RWPE2 (cell line): ENCODE measurements at places on chromosomes 16 and 17.

- DNase-seq: no peak
- H3K36me3 ChIP-seq: no peaks in the 10 kb centered on the region
- no peaks in the 10 kb centered on the region for H3K4me1 ChIP-seq
- no peak overlapping the region for H3K27ac ChIP-seq
- peaks cover 77% of the 10 kb centered on the region for H3K27me3 ChIP-seq
Measured at GRCh38 chr16:21279501-21279900, 1.4 kb upstream of the CRYM start.

DNA sequence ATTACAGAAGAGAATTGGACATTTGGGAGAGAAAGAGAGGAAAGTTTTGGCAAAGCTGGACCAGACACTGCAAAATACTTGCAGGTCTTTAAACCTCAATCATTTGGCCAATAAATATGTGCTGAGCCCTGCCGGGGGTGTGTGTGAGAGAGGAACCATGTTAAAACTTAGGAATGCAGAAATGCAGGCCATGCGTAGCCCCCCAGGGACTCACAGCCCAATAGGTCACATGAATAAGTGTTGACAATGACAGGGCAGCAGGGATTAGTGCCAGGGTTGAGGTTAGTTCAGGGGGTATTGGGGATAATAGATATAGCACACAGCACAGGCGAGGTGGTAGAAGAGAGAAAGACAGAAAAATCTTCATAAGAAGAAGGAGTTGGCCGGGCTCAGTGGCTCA, 113.3 kb upstream of the ADAMTS18 start:
- DNase-seq: no peak
- no peaks in the 10 kb centered on the region for H3K36me3 ChIP-seq
- H3K27ac ChIP-seq: no peak overlapping the region
- H3K4me1 ChIP-seq: no peaks in the 10 kb centered on the region
- no peak overlapping the region for H3K4me3 ChIP-seq
- H3K27me3 ChIP-seq: peaks cover 9% of the 10 kb centered on the region

DNA sequence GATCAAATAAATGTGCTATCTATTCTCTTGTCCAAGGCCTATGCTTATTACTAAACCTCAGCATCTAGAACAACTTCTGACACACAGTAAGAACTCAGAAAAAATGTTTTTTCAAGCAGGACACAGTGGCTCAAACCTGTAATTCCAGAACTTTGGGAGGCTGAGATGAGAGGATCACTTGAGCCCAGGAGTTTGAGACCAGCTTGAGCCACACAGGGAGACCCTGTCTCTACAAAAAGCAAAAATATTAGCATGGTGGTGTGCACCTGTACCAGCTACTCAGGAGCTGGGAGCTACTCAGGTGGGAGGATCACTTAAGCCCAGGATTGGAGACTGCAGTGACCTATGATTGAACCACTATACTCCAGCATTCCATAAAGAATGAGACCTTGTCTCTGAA, 32.5 kb downstream of the USP32 start:
- H3K27me3 ChIP-seq: no peaks in the 10 kb centered on the region
- H3K36me3 ChIP-seq: peaks cover 5% of the 10 kb centered on the region; the same call in 1 of the 2 replicates
- DNase-seq: no peak
- H3K4me3 ChIP-seq: no peak overlapping the region
- no peak overlapping the region for H3K27ac ChIP-seq
- H3K4me1 ChIP-seq: peaks cover 35% of the 10 kb centered on the region

DNA sequence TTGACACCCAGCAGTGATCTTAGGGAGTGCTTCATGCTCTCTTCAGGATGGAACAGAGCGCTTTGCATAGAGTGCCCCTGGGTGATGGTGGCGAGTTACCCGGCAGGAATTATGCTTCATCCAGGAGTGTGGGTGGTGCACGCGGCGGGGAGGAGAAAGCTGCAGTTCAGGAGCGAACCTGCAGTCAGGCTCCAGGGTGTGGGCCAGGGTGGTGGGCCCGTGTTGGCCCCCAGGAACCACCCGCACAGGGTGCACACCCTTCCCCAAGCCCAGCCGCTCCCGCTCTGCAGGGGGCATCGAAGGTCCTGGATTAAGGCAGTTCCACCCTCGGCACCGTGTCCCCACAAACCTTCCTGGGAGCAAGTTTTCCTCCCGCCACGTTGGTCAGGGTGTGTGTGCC, 3.9 kb downstream of the RAB40C start:
- no peaks in the 10 kb centered on the region for H3K36me3 ChIP-seq
- peaks cover 27% of the 10 kb centered on the region for H3K4me1 ChIP-seq
- H3K27me3 ChIP-seq: no peaks in the 10 kb centered on the region
- H3K27ac ChIP-seq: peak overlapping the region; percentile 68
- no peak for DNase-seq

- H3K27me3 ChIP-seq: no peaks in the 10 kb centered on the region
- peaks cover 19% of the 10 kb centered on the region for H3K4me1 ChIP-seq
- H3K36me3 ChIP-seq: no peaks in the 10 kb centered on the region
- no peak for DNase-seq
Measured at GRCh38 chr16:66364117-66364958, 2.2 kb upstream of the CDH5 start.

GRCh38 chr17:1286379-1287106, 7.1 kb downstream of the TRARG1 start:
- H3K4me3 ChIP-seq: no peak overlapping the region
- no peak for DNase-seq
- H3K36me3 ChIP-seq: no peaks in the 10 kb centered on the region
- H3K27ac ChIP-seq: no peak overlapping the region

GRCh38 chr16:84446084-84446483, 58.4 kb downstream of the MEAK7 start:
- peaks cover 30% of the 10 kb centered on the region for H3K36me3 ChIP-seq
- no peaks in the 10 kb centered on the region for H3K4me1 ChIP-seq
- H3K27me3 ChIP-seq: no peaks in the 10 kb centered on the region
- no peak overlapping the region for H3K4me3 ChIP-seq

GRCh38 chr17:62045517-62045916, 19.6 kb downstream of the MED13 start:
- H3K4me1 ChIP-seq: no peaks in the 10 kb centered on the region
- H3K27me3 ChIP-seq: no peaks in the 10 kb centered on the region
- DNase-seq: no peak

- H3K4me1 ChIP-seq: no peaks in the 10 kb centered on the region
- H3K4me3 ChIP-seq: no peak overlapping the region
Measured at GRCh38 chr17:75576661-75577060, 10.9 kb upstream of the MYO15B start.
